ENCODE measurements at places on chromosomes 16 and 17. TPM values are rescaled to one million over a fixed set of nuclear protein-coding genes. Genes with fewer than 3 reads are reported as not detected.

GP2 gene
- not detected for total RNA-seq

DNA sequence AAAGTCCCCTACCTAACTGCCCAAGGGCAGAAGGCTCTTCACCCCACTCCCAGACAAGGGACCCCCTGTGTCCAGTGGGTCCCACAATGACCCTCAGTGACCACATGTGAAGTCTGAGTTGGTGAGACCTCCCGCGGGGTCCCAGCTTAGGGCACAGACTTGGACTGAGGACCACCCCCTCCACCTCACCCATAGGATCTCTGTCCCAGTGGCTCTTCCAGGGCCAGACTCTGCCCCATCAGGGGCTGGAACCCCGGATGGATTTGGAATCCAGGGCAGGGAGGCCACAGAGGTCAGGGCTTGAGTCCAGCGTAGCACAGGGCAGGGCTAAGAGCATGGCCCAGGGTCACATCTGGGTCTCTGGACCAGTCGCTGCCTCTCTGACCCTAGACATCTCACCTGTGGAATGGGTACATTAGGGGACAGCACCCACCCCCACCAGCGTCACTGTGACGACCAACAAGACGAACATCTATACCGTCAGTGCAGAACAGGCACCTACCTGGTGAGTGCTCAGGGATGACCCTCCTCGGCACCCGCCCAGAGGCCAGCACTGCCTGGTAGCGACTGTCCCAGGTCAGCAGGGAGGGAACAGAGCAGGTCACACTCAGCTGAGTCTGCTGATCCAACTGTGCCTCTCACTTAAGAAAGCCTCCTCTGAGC lies 37.7 kb downstream of the TNFRSF13B start:
- no peak for DNase-seq

DNA sequence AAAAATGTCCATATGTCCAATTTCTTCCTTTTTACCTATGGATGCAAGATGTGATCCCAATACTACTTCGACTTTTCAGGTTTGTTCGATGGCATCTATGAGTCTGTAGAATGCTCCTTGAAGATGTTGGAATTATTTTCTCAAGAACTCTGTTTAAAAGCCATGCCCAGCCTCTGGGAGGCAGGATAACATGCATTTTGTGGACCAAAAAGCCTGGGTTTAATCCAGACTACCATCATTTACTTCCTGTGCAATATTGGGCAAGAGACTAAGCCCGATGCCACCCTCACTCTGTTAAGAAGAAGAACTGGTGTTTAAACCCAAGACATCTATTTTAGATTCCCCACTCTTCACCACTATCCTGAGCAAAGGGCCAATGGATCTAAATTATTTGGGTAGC lies 42.8 kb upstream of the SALL1 start:
- DNase-seq = no peak

DNA sequence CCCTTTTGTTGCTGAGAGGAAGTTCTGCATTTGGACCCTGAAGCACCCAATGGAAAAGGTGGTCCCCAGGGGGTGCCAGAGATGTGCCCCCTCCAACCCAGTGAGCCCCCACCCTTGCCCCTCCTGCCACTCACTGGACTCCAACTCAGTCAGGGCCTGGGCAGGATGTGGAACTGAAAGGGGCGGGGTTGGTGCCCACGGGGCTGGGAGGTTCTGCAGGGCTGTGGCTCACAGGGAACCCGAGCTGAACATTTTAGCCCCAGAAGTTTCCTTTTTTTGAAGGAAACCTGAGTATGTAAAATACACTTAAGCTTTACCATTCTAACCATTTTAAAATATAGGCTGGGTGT lies 15.8 kb upstream of the OGFOD3 start:
- no peak for DNase-seq

IGF2BP1 gene
- 0.85 TPM for total RNA-seq

RHBDF1 gene
- total RNA-seq = 30.1 TPM

TMEM95 gene
- not detected for total RNA-seq

DNA sequence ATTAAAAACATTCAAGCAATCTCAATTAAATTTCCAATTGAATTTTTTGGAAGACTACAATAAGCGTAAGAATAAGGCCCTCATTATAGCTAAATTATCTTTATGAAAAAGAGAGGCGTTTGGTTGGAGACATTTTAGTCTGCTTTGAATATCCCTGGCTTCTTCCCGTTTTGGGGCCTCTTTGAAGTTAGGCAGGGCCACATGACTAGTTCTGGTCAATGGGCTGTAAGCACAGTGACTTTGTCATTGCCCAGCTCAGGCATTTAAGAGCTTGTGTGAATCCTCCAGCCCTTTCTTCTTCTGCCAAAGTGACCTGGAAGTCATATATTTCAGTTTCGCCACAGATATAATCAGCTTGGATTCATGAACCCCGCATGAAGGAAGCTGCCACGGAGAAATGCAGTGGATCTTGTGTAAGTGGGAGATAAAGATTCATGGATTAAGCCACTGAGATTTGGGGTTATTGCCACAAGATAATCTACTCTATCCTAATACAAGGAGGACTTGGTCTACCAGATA lies 21.7 kb upstream of the UBTF start:
- DNase-seq = no peak

AANAT gene
- total RNA-seq = not detected

- no peak for DNase-seq
Measured at GRCh38 chr17:77441130-77441920, 300.6 kb downstream of the SEC14L1 start.

- peak; percentile 72 for DNase-seq
Measured at GRCh38 chr17:40316571-40317344, 7.8 kb downstream of the RARA start.

GRCh38 chr17:50372222-50372757 lies 694 bp downstream of the MRPL27 start:
- no peak for DNase-seq

NACA2 gene
- total RNA-seq = not detected

CD300A gene
- not detected for total RNA-seq

TM4SF5 gene
- total RNA-seq = not detected

DNA sequence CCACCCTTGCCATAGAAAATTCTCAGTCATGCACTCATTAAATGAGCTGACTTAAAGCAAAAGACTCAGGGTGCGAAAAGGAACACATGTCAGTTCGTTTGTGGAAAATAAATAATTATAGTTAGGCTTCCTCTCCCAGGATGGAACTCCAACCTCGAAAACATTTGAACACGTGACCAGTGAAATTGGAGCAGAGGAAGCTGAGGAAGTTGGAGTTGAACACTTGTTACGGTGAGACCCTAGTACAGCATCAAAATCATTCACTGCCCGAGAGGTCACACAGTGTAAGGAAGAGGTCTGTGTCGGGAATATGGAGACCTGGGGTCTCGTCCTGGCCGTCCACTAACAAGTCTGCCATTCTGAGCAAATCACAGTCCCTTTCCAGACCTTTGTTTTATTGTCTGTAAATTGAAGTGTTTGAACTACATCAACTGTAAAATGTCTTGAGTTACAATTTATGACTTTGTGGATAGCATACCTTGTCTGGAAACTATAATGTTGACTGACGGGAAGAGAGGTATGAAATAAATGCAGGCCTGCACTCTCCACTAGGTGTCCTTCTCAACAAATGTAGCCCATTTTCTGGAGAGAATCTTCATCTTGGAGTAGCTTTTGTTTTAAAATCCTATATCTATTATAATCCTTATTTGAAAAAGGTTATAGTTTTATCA lies 7.7 kb downstream of the PSMD7 start:
- peak; percentile 34 for DNase-seq

GRCh38 chr16:9802160-9802559 lies 380.1 kb downstream of the GRIN2A start:
- no peak for DNase-seq

GRCh38 chr16:68481636-68482035 lies 33.3 kb upstream of the SMPD3 start:
- no peak for DNase-seq

NPTX1 gene
- under 0.01 TPM for total RNA-seq

- peak; percentile 86 for DNase-seq
Measured at GRCh38 chr17:81483085-81483861, 29.3 kb downstream of the ACTG1 start.

GRCh38 chr16:81275795-81276194 lies 37.3 kb downstream of the BCO1 start:
- DNase-seq = no peak

DNA sequence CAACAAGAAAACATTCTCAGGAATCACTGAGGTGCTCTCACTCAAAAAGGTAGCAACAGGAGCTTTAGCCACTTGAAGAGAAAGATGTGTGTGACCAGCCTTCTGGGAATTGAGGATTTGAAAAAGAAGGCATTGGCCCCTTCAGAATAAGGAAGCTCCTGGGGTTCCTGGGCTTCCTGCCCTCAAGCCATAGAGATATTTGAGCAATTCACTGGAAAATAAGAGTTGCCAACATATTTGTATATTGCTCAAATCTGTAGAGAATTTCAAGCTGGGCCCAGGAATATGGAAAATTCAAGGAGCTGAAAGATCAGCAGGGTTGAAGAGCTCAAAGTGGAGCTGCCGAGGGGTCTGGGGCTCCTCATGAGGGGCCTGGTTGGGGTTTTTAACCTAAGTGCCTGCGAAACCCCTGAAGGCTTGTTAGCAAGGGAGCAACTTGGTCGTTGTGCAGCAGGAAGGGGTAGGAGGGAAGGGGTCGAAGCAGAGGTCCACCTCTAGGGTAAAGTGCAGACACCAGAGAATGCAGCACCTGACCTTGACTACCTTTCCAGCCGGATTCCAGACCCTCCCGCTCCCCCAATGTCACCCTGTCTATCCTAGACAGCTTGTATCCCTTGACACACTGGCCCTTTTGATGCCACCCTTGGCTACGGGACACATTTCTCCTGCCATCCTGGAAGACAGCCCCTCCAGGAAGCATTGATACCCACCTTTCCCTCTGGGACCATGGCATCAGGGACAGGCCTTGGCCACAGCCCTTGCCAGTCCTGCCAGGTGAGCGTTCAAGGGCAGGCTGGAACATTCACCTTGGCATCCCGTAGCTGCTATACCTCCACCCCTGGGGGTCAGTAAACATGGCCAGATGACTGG lies 67.6 kb upstream of the SREBF1 start:
- DNase-seq = no peak

IST1 gene
- total RNA-seq = 203 TPM

DNA sequence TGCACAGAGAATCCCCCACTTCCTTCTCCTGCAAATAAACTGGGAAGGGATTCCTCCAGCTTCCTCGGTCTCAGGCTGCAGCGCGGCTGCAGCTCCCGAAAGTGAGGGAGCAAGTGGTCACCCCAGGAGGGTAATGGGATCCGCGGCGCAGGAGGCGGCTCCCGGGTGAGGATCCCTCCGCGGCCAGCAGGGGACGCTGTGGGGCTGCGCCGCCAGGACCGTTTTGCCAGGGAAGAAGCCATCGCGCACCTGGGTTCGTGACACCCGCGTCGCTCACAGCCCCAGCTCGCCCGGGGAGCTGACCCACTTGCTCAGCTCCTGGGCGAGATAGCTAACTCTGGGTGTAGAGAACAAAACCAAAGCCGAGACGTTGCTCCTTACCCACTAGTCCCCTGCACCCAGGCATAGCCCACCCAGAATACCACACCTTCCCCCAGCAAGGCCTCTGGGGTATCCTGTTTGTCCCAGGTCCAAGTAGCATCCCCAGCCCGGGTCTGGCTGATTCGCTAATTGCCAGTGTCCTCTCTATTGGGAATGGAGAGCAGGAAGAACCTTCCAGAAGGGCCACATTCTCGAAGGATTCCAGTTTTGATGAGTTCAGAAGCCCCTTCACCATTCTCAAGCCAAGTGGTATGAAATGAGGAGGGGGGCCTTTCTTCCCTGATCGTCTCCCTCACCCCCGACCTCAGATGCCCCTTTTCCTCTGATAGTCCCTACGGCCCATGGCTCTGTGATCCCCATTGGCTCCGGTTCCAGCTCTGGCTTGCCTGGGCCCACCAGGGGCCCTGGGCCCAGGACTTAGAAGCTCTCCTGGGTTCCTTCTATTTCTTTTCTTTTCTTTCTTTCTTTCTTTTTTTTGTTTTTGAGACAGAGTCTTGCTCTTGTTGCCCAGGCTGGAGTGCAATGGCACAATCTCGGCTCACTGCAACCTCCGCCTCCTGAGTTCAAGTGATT lies 14.1 kb downstream of the CYGB start:
- peak; percentile 79 for DNase-seq

GRCh38 chr16:70348991-70349390 lies 2.3 kb downstream of the DDX19A start:
- peak; percentile 48 for DNase-seq

DNA sequence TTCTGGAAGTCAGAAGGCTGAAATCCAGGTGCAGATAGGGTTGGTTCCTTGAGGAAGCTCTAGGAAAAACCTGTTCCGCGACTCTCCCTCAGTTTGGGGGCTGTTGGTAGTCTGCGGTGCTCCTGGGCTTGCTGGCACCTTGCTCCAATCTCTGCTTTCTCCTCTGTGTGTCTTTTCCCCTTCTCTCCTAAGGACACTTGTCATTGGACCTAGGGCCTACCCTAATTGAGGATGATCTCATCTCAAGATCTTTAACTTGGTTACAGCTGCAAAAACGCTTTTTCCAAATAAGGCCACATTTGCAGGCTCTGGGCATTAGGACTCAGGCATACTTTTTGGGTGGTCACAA lies 12.9 kb upstream of the CACNG4 start:
- no peak for DNase-seq

DNA sequence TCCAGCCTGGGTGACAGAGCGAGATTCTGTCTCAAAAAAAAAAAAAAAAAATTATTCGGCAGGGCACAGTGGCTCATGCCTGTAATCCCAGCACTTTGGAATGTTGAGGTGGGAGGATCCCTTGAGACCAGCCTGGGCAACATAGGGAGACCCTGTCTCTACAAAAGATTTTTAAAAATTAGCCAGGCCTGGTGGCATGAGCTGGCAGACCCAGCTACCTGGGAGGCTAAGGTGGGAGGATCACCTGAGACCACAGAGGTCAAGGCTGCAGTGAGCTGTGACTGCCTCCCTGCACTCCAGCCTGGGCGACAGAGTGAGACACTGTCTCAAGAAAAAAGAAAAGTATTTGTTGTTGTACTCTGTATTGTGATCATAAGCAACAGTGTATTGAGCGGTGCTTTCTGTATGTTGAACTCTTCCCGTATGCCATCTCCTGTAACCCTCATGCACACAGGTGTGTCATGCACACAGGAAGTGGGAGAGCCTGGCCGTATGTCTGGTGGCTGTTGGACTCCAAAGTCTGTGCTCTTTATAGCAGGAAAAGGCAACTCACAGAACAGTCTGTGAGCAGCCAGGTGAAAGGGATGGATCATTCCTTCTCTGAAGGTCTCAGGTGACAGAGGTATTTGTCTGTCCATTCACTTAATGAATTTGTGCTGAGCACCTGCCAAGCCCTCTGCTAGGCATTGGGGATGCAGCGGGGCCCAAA lies 17.1 kb downstream of the CDH1 start:
- DNase-seq = no peak
